Stimulated activated naive B cell treated with anti-CD40 and anti-IgM and Interleukin-4, amounts not matched to agents 10 μg/mL and 1 μg/mL and 100 μg/mL, for 72 hours (primary cell): ENCODE measurements at places on chromosomes 13 and 19.

GRCh38 chr13:103607995-103608394 is 541.8 kb upstream of the SLC10A2 start:
- no peak for DNase-seq
- no peaks in the 10 kb centered on the region for H3K27me3 ChIP-seq
- H3K36me3 ChIP-seq, result no peaks in the 10 kb centered on the region
- H3K4me3 ChIP-seq, result no peak overlapping the region

DNA sequence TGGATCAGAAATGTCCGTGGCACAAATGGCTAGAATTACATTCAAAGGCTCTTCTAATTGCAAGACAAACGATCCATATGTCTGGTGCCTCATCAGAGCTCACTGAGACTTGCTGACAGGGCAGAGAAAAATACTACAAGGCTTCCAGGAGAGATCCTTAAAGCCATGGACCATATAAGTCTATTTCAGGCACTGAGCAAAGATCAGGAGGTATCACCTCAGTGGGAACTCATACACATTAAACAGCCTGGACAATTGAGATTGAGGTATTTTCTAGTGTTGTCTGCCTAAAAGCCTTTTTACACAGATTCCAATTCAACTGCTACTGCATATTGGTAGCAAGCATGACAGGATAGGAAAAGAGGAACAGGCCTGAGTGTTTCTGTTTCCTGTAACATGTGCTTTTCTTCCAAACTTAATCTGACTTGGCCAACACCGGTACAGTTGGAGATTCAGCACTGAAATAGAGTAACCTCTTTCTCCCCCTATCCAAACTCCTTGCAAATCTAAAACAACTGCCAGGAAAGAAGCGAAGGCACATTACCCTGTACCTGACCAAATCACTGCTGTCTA is 65.9 kb downstream of the SERP2 start:
- no peak overlapping the region for H3K27ac ChIP-seq
- no peak overlapping the region for H3K4me3 ChIP-seq
- H3K27me3 ChIP-seq, result no peaks in the 10 kb centered on the region
- DNase-seq, result no peak
- H3K36me3 ChIP-seq, result peaks cover 3% of the 10 kb centered on the region

GRCh38 chr13:76523740-76524340 is 362.4 kb downstream of the KCTD12 start:
- H3K4me3 ChIP-seq, result no peak overlapping the region
- H3K27me3 ChIP-seq, result no peaks in the 10 kb centered on the region
- H3K4me1 ChIP-seq, result no peaks in the 10 kb centered on the region
- H3K36me3 ChIP-seq, result no peaks in the 10 kb centered on the region

DNA sequence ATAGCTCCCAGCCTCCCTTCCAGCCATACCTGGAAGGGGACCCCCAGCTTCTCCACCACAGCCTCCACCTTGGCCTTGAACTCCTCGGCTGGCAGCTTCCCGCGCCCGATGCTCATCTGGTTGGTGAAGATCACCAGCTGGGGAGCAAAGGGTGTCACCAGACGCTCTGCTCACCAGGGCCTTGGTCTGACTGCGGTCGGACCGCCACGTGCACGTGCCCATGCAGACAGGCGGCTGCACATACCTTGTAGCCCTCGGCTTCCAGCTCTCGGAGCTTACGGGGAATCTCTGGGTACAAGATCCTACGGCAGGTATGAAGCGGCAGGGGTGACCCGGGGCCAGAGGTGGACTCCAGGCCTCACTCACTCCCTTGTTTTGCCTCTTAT is 3.4 kb downstream of the PNKP start:
- H3K4me3 ChIP-seq, result no peak overlapping the region
- H3K27me3 ChIP-seq, result no peaks in the 10 kb centered on the region
- no peak overlapping the region for H3K27ac ChIP-seq
- no peak for DNase-seq
- peaks cover 63% of the 10 kb centered on the region for H3K36me3 ChIP-seq
- peaks cover 23% of the 10 kb centered on the region for H3K4me1 ChIP-seq

DNA sequence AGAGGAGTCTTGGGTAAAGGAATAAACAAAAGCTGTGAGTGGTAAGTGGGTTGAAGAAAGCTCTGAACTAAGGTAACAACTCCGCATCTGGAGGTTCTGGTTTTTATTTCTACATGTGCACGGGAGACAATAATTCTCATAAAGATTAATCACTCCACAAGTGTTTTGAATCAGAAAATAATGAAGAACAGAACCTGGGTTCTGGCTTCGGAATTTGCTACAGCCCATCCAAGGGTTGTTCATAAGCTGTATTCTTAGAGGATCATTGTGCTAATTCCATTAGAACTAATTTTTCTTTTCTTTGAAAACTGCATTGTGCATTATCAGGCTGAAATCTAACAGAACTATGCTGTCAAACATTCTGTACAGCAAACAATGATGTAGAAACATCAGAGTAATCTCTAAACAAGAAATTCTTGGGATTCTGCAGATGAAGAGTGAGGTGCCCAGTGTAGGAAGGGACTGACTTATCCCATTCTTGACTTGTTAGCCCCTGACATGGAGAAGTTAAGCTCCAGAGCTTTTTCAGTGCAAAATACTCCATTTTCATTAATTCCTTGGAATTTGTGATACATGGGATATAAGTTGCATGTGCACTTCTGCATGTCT is 368.2 kb downstream of the COG6 start:
- peaks cover 2% of the 10 kb centered on the region for H3K36me3 ChIP-seq
- H3K4me3 ChIP-seq, result no peak overlapping the region
- H3K27me3 ChIP-seq, result no peaks in the 10 kb centered on the region
- H3K27ac ChIP-seq, result no peak overlapping the region
- peaks cover 26% of the 10 kb centered on the region for H3K4me1 ChIP-seq

GRCh38 chr13:26855071-26855470 is 94.5 kb upstream of the GPR12 start:
- DNase-seq, result no peak
- H3K4me1 ChIP-seq, result no peaks in the 10 kb centered on the region
- no peak overlapping the region for H3K4me3 ChIP-seq
- H3K27ac ChIP-seq, result no peak overlapping the region
- peaks cover 3% of the 10 kb centered on the region for H3K36me3 ChIP-seq

DNA sequence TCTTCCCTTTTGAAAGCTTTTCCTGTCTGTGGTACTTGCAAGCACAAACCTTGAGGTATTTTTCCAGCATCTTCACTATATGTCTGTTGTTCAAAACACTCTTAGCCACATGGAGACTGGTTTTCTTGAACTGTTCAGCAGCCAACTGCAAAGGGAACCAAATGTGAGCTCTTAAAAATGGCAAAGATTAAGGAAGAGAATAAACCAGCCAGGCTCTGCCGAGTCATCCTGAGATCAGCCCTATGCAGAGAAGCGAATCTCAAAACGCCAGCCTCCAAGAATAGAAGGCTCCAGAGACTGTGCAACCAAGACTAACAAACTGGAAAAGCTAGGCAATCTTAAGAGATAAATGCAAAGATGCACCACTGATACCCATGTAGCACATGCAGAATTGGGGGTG is 20.7 kb downstream of the AKAP8 start:
- no peak for DNase-seq
- no peak overlapping the region for H3K4me3 ChIP-seq
- H3K4me1 ChIP-seq, result no peaks in the 10 kb centered on the region
- no peak overlapping the region for H3K27ac ChIP-seq
- H3K36me3 ChIP-seq, result peaks cover 55% of the 10 kb centered on the region

GRCh38 chr19:51387924-51388389 is at the start of gene LIM2:
LIM2 (minus strand) TSS chr19:51387974; CDS start chr19:51387443, 531 bp downstream.
- no peak within 1 kb of the TSS for H3K4me3 ChIP-seq
- H3K4me1 ChIP-seq, result peaks cover 37% of the 10 kb centered on the region
- DNase-seq, result no peak
- no peaks in the 10 kb centered on the region for H3K36me3 ChIP-seq
- peaks cover 6% of the 10 kb centered on the region for H3K27me3 ChIP-seq

- peak overlapping the region; percentile 28 for H3K27ac ChIP-seq
- no peak for DNase-seq
- no peaks in the 10 kb centered on the region for H3K36me3 ChIP-seq
- H3K27me3 ChIP-seq, result peaks cover 66% of the 10 kb centered on the region
Observed at GRCh38 chr13:113912596-113912995, 48.7 kb upstream of the GAS6 start.

- H3K27me3 ChIP-seq, result no peaks in the 10 kb centered on the region
- H3K4me3 ChIP-seq, result no peak overlapping the region
- H3K27ac ChIP-seq, result no peak overlapping the region
- H3K4me1 ChIP-seq, result no peaks in the 10 kb centered on the region
- no peaks in the 10 kb centered on the region for H3K36me3 ChIP-seq
- no peak for DNase-seq
Observed at GRCh38 chr13:34176633-34177032, 358.7 kb downstream of the RFC3 start.

DNA sequence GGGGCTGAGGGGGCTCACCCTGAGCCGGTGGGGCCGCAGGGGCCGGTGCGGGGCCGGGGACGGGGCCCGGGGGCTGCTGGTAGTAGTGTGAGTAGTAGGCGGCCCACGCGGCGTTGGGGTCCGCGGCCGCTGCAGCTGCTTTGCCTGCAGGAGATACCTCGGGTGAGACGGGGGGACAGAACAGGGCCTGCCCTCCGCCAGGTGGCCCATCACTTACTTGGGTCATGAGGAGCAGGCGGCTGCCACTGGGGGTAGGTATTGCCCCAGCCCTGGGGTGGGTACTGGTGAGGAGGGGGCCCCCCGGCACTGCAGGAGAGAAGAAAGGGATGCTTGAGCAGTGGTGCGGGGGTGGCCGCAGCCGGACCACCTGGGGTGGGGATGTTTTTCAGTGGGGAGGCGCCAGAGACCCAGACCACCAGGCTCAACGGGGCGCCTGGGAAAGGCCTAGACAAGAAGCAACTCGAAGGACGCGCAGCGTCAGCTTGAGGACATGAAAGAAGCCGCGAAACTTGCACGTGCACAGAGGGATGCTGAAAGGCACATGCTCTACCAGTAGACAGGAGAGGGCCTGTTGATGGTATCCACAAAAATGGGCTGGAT is 8.9 kb downstream of the KHSRP start:
- no peaks in the 10 kb centered on the region for H3K27me3 ChIP-seq
- peaks cover 43% of the 10 kb centered on the region for H3K36me3 ChIP-seq
- peak overlapping the region; percentile 31 for H3K27ac ChIP-seq

DNA sequence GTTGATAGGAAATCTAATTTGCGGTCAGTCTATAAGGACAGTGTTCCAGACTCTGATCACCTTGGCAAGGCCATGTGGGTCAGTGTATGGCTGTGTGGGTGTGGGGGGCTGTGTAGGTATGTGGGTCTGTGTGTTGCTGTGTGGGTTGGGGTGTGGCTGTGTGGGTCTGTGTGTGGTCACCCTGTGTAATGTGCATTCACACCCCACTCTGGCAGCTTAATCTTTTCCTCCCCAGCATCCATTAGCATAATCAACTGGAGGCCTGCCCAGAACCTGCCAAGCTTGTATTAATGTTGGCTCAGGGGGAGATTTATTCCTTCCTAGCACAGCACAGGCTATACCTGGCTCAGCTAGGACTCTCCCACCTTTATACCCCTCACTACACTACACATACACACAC is 203.2 kb downstream of the TUBA3C start:
- DNase-seq, result no peak
- no peak overlapping the region for H3K4me3 ChIP-seq
- H3K36me3 ChIP-seq, result no peaks in the 10 kb centered on the region
- no peaks in the 10 kb centered on the region for H3K27me3 ChIP-seq
- no peaks in the 10 kb centered on the region for H3K4me1 ChIP-seq
- H3K27ac ChIP-seq, result no peak overlapping the region

DNA sequence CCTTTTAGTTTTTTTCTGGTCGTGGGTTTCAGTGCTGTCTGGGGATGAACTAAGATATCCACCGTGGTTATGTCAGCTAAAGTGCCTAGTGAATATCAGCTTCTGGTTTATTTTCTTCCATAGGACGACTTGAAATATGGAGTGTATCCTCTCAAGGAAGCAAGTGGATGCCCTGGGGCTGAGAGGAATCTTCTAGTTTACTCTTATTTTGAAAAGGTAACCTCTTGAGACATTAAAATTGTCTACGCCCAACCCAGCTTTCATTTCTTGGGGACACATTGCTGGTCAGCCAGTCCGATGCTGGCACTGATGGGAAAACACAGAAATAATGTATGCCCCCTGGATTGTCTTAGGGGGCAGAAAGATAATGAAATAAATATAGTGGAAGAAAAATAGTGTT is 1.6 kb downstream of the ZNF431 start:
- H3K4me1 ChIP-seq, result peaks cover 49% of the 10 kb centered on the region
- peak overlapping the region; percentile 99 for H3K4me3 ChIP-seq
- H3K27ac ChIP-seq, result no peak overlapping the region
- no peaks in the 10 kb centered on the region for H3K27me3 ChIP-seq

DNA sequence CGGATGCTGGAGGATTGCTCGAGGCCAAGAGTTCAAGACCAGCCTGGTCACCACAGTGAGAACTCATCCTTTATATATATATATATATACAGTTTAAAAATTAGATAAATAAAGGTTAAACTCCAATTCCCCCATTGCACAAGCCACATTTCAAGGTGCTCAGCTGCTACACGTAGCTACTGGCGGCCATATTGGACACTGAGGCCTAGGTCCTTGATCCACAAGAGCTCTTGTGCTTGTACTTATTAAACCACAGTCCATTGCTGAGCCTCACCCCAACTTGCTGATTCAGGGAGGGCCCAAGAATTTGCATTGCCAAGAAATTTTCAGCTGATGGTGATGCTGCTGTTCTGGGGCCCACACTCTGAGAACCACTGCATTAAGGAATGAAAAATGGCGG is 9.6 kb downstream of the TTC9B start:
- H3K27me3 ChIP-seq, result no peaks in the 10 kb centered on the region
- no peak overlapping the region for H3K27ac ChIP-seq
- no peaks in the 10 kb centered on the region for H3K4me1 ChIP-seq
- H3K36me3 ChIP-seq, result peaks cover 29% of the 10 kb centered on the region

- no peaks in the 10 kb centered on the region for H3K27me3 ChIP-seq
- H3K27ac ChIP-seq, result no peak overlapping the region
- H3K36me3 ChIP-seq, result no peaks in the 10 kb centered on the region
- no peak overlapping the region for H3K4me3 ChIP-seq
Observed at GRCh38 chr13:34357435-34358232, 539.7 kb downstream of the RFC3 start.

DNA sequence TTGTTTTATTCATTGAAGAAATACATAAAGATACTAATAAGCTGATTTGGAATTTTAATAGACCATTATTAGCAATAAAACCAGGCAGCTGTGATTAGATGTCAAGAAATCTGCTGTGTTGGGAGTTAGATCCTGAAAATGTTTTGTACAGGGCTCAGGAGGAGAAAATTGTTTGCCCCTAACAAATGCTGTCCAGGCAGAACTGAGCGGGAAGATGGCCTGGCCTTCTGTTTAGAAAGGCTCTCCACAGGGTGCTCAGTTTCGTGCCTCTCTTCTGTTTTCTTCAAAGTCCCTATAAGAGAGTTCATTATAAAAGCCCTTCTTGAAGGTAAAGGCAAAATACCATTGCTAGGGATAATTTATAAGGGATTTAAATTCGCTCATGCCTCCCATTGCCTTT is 64.1 kb downstream of the ERCC5 start:
- H3K36me3 ChIP-seq, result no peaks in the 10 kb centered on the region
- H3K27ac ChIP-seq, result no peak overlapping the region
- DNase-seq, result no peak
- peaks cover 21% of the 10 kb centered on the region for H3K27me3 ChIP-seq
- H3K4me3 ChIP-seq, result no peak overlapping the region

DNA sequence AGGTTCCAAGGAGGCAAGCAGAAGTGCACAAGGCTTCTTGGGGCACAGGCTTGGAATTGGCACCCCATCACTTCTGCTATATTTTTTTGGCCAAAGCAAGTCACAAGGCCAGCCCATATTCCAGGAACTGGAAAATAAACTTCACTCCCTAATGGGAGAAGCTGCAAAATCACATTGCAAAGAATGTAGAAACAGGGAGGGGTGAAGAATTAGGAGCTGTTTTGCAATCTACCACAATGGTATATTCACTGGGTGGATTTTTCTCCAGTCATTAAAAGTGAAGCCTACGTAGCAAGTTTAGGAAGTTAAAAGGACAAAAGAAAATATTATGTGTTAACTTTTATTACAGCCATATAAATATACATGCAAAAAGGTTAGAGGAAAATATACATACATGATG is 464.8 kb downstream of the COG6 start:
- no peaks in the 10 kb centered on the region for H3K27me3 ChIP-seq
- H3K4me3 ChIP-seq, result no peak overlapping the region
- H3K36me3 ChIP-seq, result no peaks in the 10 kb centered on the region
- no peak overlapping the region for H3K27ac ChIP-seq
- H3K4me1 ChIP-seq, result peaks cover 31% of the 10 kb centered on the region
- no peak for DNase-seq
